Heart right ventricle (tissue), 16 donors: ENCODE measurements at places on chromosomes 11 and 22.

DNA sequence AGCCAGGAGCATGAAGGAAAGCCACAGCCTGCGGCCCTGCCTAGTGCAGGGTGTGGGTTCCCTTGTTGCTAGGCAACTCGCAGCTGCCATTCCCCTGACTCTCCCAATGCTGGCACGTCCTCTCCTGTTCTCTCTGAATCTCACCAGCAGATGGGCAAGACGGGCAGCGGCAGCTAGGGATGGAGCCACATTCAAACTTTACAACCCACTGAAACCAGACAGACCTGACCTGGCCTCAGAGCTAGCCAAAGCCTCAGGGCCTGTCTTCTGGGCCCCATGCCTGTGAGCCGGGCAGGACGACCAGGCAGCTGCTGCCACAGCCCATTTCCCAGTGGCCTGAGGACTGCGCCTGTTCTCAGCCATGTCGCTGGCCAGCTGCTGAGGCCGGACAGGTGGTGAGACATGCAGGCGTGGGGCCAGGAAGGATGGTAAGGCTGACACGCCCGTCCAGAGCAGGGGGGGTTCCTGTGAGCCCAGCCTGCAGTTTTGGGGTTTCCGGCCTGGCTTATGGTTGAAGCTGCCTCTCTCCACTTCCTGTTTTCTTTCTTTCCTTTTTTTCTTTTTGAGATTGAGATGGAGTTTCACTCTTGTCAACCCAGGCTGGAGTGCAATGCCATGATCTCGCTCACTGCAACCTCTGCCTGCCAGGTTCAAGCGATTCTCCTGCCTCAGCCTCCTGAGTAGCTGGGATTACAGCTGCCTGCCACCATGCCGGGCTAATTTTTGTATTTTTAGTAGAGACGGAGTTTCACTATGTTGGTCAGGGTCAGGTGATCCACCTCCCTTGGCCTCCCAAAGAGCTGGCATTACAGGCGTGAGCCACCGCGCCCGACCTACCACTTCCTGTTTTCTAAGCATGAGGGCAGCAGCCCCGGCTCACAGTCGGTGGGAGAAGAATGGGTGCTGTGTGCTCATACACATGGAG is 4.1 kb downstream of the SUN2 start:
- no peak overlapping the region for H3K4me3 ChIP-seq
- DNase-seq = peak; percentile 51
- peaks cover 40% of the 10 kb centered on the region for H3K4me1 ChIP-seq
- H3K27ac ChIP-seq = peak overlapping the region; percentile 16
- peaks cover 31% of the 10 kb centered on the region for H3K36me3 ChIP-seq

GRCh38 chr11:57698843-57699365 is 13.1 kb downstream of the MED19 start:
- H3K4me3 ChIP-seq = no peak overlapping the region
- no peak for DNase-seq
- H3K27me3 ChIP-seq = no peaks in the 10 kb centered on the region
- H3K36me3 ChIP-seq = peaks cover 64% of the 10 kb centered on the region

- no peaks in the 10 kb centered on the region for H3K4me1 ChIP-seq
- H3K27ac ChIP-seq = no peak overlapping the region
- H3K4me3 ChIP-seq = no peak overlapping the region
- DNase-seq = no peak
- no peaks in the 10 kb centered on the region for H3K27me3 ChIP-seq
- H3K36me3 ChIP-seq = no peaks in the 10 kb centered on the region
These were observed 158.8 kb downstream of the MPPED1 start for GRCh38 chr22:43570531-43571165.

GRCh38 chr11:12186701-12187100 is 76.3 kb downstream of the MICAL2 start:
- no peaks in the 10 kb centered on the region for H3K36me3 ChIP-seq
- DNase-seq = no peak
- no peak overlapping the region for H3K4me3 ChIP-seq
- peaks cover 65% of the 10 kb centered on the region for H3K4me1 ChIP-seq

- no peaks in the 10 kb centered on the region for H3K27me3 ChIP-seq
- DNase-seq = no peak
- no peak overlapping the region for H3K27ac ChIP-seq
- no peak overlapping the region for H3K4me3 ChIP-seq
These were observed 51.5 kb upstream of the PPARA start for GRCh38 chr22:46098525-46099475.

GRCh38 chr11:1262172-1263006 is 39.5 kb downstream of the MUC5B start:
- peaks cover 15% of the 10 kb centered on the region for H3K4me1 ChIP-seq
- H3K27ac ChIP-seq = no peak overlapping the region
- H3K4me3 ChIP-seq = peak overlapping the region; percentile 57

DNA sequence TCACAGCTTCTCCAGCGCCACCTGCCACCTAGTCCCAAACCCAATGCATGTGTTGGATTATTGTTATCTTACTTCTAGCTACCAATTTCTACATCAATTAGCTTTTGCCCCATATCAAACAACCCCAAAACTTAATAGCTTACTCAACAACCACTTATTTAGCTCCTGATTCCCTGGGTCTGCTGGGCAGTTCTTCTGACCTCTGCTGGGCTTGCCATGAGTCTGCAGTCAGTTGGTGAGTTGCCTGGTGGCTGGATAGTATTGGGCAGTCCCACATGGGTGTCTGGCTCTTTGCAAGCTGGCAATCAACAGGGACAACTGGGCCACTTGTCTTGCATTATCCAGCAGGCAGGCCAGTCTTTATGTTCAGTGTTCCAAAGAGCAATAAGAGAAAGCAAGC is 13.6 kb upstream of the MS4A15 start:
- H3K27me3 ChIP-seq = peaks cover 6% of the 10 kb centered on the region
- no peak for DNase-seq
- H3K36me3 ChIP-seq = no peaks in the 10 kb centered on the region
- H3K4me1 ChIP-seq = no peaks in the 10 kb centered on the region

- H3K4me1 ChIP-seq = no peaks in the 10 kb centered on the region
- H3K27ac ChIP-seq = no peak overlapping the region
- H3K36me3 ChIP-seq = no peaks in the 10 kb centered on the region
- no peak overlapping the region for H3K4me3 ChIP-seq
- DNase-seq = no peak
- H3K27me3 ChIP-seq = no peaks in the 10 kb centered on the region
These were observed 318.4 kb downstream of the AASDHPPT start for GRCh38 chr11:106395716-106396349.

GRCh38 chr11:112439614-112440013 is 179.0 kb upstream of the PLET1 start:
- no peaks in the 10 kb centered on the region for H3K27me3 ChIP-seq
- H3K4me1 ChIP-seq = no peaks in the 10 kb centered on the region
- DNase-seq = no peak
- no peaks in the 10 kb centered on the region for H3K36me3 ChIP-seq
- no peak overlapping the region for H3K4me3 ChIP-seq

DNA sequence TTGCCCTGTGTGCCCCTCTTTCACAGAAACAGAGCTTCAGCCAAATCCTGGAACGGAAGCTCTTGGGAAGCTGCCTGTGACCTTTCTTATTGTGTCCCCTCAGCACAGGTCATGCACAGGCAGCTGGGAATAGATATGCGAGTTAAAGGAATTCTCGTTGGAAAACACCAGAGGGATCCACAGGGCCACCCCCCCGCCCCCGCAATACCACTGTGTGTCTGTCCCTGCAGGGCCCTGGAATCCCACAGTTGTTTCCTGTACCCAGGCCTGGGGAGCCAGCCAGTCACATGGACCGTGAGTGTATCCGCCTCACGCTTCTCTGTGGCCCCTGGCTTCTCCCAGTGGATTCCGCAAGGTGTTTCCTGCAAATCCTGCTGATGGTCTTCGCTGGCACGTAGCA is 29.0 kb downstream of the TIMP3 start:
- peaks cover 100% of the 10 kb centered on the region for H3K4me1 ChIP-seq
- DNase-seq = peak; percentile 78
- no peaks in the 10 kb centered on the region for H3K27me3 ChIP-seq
- peak overlapping the region; percentile 70 for H3K27ac ChIP-seq
- H3K4me3 ChIP-seq = no peak overlapping the region
- H3K36me3 ChIP-seq = no peaks in the 10 kb centered on the region

GRCh38 chr11:83174008-83174407 is 17.1 kb downstream of the PCF11 start:
- DNase-seq = no peak
- no peaks in the 10 kb centered on the region for H3K36me3 ChIP-seq
- H3K4me1 ChIP-seq = peaks cover 71% of the 10 kb centered on the region

DNA sequence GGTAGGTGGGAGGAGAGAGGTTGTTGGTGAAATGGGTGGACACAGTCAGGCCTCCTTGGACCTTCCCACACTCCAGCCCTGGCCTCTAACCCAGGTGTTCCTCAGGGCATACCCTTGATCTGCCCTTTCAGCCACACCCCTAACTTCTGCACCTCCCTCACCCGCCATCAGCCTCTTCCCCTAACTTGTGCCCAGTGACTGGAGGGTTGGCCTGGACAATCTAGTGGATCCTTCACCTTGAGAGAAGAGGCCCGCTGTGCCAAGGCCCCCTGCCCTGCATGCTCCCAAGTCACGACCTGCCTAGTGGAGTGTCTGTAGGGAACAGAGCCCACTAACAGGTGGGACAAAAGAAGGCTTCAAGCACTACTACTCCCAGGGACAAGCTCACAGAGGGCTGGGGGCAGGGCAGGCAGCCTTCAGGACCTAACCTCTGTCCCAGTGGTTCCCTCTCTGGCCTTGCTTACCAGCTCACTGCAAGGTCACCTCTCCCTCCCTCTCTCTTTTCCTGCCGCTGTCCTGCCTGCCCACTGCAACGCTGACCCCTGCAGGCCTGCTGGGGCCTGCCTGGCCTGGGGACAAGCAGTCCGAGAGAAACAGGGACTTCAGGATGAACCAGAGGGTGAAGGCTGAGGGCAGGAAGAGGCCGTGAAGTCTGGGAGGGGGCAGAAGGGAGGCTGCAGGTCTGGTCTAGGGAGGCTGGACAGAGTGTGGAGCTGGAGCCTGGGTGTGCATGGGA is 3.3 kb downstream of the SYT7 start:
- no peak overlapping the region for H3K4me3 ChIP-seq
- peak; percentile 50 for DNase-seq
- H3K36me3 ChIP-seq = no peaks in the 10 kb centered on the region

- no peaks in the 10 kb centered on the region for H3K36me3 ChIP-seq
- H3K4me3 ChIP-seq = no peak overlapping the region
- H3K27me3 ChIP-seq = no peaks in the 10 kb centered on the region
- no peak overlapping the region for H3K27ac ChIP-seq
These were observed 237.0 kb upstream of the API5 start for GRCh38 chr11:43074810-43075209.

DNA sequence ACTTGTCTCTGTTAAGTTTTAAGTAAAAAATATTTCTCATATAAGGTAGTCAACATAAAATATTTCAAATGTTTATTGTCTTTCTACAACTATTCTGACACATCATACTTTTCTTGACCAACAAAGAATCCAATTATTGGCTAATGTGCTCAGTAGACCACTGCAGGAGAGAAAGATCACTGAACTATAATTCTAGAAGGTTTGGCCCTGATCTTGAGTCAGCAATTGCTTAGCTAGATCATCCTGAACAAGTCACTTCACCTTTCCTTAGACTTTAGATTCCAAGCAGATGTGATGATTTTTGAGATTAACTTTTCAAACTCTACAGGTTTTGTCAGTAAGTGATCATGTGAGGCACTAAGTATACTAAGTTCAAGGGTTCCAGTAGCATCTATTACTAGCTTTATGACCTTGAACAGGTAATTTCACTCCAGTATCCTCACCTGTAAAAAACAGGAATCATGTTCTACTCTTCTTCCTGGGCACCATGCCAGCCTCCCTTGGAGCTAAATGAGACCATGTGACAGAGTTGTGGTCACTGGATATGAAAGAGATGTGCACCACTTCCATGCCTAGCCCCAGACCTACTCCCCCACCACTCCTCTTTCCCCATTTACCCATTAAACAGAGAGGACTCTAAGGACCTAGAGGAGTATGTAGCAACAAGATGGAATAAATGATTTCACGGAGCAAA is 17.3 kb downstream of the PGM2L1 start:
- no peak for DNase-seq
- no peak overlapping the region for H3K4me3 ChIP-seq
- H3K4me1 ChIP-seq = no peaks in the 10 kb centered on the region
- H3K27ac ChIP-seq = no peak overlapping the region

GRCh38 chr11:10673501-10674062 is 20.0 kb downstream of the IRAG1 start:
- H3K27ac ChIP-seq = no peak overlapping the region
- peaks cover 37% of the 10 kb centered on the region for H3K4me1 ChIP-seq
- no peak for DNase-seq
- H3K4me3 ChIP-seq = no peak overlapping the region

- no peak overlapping the region for H3K4me3 ChIP-seq
- DNase-seq = no peak
- peaks cover 85% of the 10 kb centered on the region for H3K27me3 ChIP-seq
- no peak overlapping the region for H3K27ac ChIP-seq
- peaks cover 7% of the 10 kb centered on the region for H3K4me1 ChIP-seq
These were observed 236.6 kb downstream of the GRIK4 start for GRCh38 chr11:120747850-120748814.

DNA sequence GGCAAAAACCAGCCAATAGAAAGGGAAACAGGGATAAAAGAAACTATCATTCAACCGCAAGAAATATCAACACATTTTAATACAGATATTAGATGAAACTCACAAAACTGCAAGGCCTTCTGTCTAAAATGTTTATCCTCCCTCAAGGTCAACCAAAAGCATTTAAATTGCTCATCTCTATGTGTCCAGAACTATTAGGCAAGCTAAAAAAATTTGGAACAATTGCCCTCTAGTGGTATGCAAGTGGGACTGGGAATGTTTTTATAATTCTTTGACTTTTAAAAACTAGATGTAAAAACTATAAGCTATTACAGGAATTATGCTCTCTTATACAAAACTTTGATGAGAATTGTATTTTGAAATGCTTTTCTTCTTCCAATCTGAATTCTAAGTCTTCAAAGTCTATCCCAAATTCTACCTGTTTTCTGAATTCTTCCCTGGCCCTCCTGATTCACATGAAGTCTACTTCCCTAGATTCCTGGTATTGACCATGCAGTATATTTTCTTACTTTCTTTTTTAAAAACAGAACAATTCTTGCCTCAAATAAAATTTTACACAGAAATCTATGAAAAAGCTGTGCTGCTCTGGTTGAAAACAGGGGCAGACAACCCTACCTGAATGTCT is 4.9 kb downstream of the CWC15 start:
- H3K27me3 ChIP-seq = no peaks in the 10 kb centered on the region
- H3K36me3 ChIP-seq = peaks cover 87% of the 10 kb centered on the region
- no peak overlapping the region for H3K4me3 ChIP-seq
- no peak overlapping the region for H3K27ac ChIP-seq

DNA sequence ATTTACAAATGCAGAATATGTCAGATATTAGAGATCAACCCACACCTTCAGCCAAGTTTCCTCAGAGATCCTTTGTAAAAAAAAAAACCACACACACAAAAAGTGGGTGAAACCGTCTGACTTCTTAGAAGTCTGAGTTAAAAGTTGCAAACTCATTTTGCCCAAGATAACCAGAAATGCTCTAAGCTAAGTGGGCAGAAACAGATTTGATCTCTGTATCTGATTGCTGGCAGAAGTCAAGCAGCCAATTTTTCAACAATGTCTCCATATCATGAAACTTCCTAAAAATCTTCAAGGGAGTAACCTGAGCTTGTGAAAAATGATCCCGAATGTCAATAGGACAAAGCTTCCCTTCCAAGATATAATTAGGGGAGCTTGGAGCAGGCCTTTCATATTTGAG is 28.6 kb upstream of the ATXN10 start:
- no peaks in the 10 kb centered on the region for H3K36me3 ChIP-seq
- no peak overlapping the region for H3K4me3 ChIP-seq
- peaks cover 31% of the 10 kb centered on the region for H3K27me3 ChIP-seq
- no peak for DNase-seq
- H3K27ac ChIP-seq = no peak overlapping the region
